Activated effector memory CD4-positive, alpha-beta T cell treated with Interleukin-2 at 50 U/mL for 16 hours (primary cell): ENCODE measurements at places on chromosomes 2 and 18.

GRCh38 chr2:140200764-140201163, 1420.6 kb upstream of the NXPH2 start:
- no peak for DNase-seq

- DNase-seq = no peak
Observed at GRCh38 chr18:58915006-58915799, 50.5 kb downstream of the ZNF532 start.

DNA sequence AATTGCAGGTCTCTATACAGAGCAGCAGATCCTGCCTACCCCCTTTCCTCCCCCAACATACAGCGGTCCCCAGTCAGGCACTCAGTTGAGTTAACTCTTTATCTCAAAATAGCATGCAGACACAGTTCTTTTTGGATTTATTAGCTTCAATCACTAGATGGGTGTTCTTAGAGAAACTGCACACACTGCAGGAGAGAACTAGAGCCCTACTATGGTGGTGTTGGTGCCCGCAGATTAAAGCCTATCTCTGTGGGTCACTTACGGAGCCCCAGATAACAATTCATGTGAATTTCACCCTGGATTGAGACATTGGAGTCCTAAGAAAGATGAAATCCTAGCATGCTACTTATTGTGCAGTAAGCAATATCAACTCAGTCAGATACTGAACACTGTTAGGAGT, 11.9 kb downstream of the ADD2 start:
- DNase-seq = no peak

- DNase-seq = no peak
Observed at GRCh38 chr18:6370886-6371635, 43.6 kb downstream of the L3MBTL4 start.

- no peak for DNase-seq
Observed at GRCh38 chr2:85868822-85869221, 20.0 kb downstream of the ST3GAL5 start.

DNA sequence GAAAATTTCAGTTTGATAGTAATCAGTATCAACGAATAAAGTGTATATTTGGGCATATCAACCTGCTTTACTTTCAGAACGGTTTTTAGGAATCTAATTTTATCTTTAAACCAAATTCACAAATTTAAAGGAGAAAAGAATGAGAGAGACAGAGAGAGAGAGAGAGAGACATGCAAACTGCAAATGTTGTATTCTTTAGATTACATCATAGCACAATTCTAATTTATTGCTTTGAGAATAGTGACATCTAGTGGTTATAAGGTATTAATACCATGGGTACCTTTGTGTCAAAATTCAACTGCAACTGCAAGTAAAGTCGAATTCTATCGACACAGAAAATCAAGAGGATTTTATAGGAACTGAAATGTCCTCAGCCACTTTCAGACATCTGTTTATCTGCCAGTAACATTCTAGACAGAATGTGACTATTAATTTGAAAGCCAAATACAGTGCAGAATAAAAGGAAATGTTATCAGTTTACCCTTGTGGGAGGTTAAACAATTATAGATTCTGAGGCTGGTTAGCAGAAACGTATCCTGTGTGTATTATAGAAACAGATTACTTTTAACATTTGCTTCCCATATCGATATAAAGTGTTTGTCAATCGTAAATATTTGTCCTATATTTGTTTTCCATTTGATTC, 529.8 kb upstream of the VRK2 start:
- no peak for DNase-seq

DNA sequence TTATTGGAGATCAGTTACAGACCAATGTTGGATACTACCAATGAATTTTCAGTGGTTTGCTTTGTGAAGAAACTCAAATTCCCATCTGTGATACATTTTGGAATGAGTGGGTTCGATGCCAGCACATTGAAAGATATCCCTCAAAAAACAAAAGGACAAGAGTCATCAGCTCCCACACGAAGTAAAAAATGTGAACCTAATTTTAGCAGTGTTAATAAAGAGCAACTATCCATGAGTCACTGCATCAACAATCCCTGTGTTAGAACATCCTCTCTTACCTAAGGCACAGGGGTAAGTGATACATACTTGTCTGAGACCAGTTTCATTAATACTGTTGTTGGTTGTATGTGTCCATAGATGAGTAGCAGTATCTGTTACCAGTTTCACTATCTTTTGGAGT, 551.8 kb upstream of the SOX11 start:
- no peak for DNase-seq

- DNase-seq = no peak
Observed at GRCh38 chr2:175234650-175235049, 53.1 kb upstream of the ATP5MC3 start.

DNA sequence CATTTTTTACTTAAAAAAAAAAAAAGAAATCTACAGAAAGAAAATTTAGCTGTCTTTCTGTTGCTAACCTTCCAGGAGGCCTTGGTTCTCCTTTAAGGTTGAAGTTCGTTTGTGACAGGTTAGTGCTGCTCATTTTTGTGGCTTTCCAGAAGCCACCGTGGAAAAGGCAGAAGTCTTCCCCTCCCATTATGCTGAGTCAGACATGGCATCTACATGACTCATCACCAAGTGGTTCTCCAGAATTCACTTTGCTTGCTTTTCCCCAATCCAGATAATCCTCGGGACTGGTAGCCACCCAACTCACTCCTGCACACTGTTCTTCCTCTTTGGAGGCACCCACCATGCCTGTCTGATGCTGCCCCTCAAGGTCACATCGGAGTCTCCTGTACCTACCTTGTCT, 228.7 kb downstream of the PIK3C3 start:
- DNase-seq = no peak
